Activated CD8-positive, alpha-beta memory T cell treated with anti-CD3 and anti-CD28 coated beads, Interleukin-2, amount 50 U/mL, for 4 hours (primary cell): ENCODE measurements at places on chromosomes 2 and 18.

GRCh38 chr18:2338601-2339000 lies 232.7 kb downstream of the METTL4 start:
- no peak for DNase-seq

- no peak for DNase-seq
These were observed 800 bp downstream of the RPRM start for GRCh38 chr2:153477636-153478288.

DNA sequence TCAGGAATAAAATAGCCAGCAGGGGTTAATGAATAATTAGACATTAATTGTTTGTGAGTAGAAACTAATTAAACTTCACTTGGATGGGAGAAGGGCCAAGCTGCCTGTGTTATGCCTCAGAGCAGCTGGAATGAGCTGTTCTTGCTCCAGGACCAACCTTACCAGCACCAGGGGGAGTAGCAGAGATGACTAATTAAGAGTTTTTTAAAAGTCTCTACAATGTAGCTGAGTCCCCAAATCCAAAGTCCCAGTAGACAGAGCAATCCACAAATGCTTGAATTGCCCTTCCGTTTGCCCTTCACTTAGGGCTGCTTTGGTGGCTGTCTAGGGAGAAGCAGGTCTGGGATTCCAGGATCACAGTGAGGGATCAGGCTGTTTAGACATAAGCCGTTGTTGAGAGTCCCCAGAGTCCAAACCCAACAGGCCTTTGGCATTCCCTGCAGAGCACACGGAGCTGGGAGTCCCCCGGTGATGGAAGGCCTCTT lies 59.4 kb downstream of the RHOB start:
- DNase-seq: no peak

GRCh38 chr2:4094743-4095142 lies 391.4 kb downstream of the DCDC2C start:
- no peak for DNase-seq

DNA sequence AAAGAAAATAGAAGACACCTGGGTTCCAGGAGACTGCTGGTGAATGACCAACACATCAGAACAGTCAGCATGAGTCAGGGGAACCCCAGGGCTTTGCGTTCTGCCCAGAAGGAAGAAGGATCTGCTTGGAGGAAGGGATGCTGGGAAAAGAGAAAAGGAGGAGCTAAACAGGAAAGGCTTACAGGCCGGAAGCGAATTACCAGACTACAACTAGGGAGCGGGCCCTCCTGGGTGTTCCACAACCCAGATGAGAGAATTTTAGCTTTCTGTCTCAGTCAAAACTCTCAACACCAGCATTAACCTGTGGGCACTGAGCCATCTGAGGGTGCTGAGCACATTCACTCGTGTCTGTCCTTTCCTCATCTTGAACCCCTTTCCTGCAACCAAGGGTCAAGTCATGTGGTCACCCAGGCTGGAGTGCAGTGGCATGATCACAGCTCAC lies 19.2 kb downstream of the CDC42EP3 start:
- no peak for DNase-seq

DNA sequence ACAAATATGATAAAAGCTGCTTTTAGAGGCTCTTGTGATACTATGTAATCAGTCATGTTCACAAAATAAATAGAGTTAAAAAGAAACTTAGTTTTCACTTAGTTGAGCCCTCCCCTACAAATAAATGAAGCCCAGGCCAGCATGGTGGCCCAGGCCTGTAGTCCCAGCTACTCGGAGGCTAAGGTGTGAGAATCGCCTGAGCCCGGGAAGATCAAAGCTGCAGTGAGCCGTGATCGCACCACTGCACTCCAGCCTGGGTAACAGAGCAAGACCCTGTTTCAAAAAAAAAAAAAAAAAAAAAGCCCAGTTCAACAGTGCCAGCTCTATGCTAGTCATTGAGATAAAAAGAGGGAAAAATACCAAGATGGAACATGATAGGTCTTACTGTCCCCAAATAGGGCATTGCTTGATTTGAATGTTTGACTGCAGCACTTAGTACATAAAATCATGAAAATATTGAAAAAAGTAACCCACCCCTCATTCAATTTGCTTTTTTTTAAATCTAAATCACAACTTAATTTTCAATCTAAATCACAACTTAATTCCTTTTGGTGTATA lies 1.5 kb downstream of the ASNSD1 start:
- no peak for DNase-seq

- DNase-seq: no peak
These were observed 74.9 kb downstream of the ORC4 start for GRCh38 chr2:147945660-147946059.

GRCh38 chr18:37222354-37222998 lies 343.1 kb downstream of the CELF4 start:
- no peak for DNase-seq

GRCh38 chr2:217886720-217887309 lies 116.0 kb downstream of the TNS1 start:
- peak; percentile 66 for DNase-seq

- DNase-seq: no peak
These were observed 115.8 kb upstream of the DTNA start for GRCh38 chr18:34594266-34594665.

DNA sequence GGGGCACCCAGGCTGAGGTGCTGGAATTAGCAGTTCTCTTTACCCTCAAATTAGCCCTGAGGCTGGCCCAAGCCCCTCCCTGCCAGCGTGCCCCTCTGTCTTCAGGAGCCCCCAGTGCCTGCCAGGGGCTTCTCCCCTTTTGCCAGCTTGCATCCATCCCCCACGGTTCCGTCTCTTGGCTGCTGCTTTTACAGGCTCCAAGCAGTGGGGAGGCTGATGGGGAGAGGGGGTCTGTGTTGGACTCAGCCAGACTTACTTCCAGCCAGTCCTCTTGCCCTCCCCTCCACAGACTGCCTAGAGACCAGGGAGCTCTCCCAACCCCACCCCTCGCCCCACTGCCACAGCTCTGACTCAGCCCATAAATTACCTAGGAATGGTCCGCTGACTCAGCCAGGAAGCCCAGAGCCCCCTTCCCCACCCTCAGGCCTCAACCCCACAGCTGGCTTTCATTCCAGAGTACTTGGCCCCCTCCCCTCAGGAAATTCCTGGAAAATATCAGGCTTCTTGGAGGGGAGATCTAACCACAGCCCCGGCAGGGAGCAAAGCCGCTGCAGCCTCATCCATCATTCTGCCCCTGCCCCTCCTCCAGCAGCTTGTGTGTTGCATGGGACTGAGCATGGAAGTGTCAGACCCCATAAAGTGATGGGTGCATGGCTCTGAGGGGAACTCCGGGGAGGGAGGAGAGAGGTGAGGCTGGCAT lies 184.6 kb downstream of the ZFP36L2 start:
- no peak for DNase-seq

GRCh38 chr18:5251117-5251516 lies 44.4 kb downstream of the ZBTB14 start:
- DNase-seq: no peak

- no peak for DNase-seq
These were observed 5.1 kb upstream of the MTERF4 start for GRCh38 chr2:241107031-241107783.

DNA sequence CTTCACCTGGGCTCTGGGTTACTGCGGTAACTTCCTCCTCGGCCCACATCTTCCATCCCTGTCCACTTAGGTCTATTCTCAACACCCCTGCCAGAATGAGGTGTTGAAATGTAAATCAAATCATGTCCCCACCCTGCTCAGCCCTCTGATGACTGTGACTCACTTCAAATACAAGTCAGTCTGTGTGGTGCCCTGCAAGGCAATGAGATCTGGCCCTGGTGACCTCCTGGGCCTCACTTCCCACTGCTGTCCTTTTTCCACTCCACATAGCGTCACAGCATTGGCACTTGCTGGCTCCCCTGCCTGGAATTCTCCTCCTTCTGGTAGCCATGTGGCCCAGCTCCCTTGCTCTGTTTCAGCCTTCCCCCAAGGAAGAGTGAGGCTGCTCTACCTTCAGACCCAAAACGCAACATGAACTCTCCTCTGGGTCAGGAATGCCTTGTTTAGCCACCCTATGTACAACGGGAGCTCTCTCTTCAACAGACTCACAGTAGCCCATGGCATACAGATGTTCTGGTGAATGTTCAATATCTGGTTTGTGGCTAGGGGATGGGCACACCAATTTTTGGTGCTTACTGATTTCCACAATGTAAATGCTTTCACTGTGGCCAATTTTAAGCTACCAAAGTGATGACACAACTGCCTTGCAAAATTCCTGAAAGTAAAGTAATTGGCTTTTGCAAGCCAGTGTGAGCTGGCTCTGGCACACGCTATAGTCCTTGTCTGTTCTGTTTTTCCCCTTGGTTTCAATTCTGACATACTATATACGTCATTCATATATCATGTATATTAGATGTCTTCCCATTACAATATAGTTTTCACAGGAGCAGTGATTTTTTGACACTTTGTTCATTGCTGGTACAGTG lies 550.3 kb upstream of the HS6ST1 start:
- DNase-seq: no peak

DNA sequence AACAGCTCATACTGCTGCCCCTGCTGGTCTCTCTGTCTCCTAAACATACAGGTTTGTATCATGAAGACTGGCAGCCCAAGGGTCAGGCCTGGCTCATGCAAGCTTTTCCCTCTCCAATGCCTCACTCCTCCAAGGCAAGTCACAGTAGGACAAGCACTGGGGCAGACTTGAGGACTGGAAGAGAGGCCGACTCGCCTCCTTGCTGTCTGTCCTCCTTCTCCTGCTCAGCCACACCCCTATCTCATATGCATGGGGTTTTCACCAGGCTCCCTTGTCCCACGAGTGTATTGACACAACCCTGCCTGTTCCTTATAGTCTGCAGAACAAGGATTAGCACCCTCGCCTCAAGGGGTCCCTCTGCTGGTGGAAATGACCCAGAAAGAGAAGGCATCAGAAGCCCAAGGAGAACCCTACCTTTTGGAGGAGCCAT lies 223.7 kb downstream of the SOX11 start:
- DNase-seq: no peak

- peak; percentile 20 for DNase-seq
These were observed 20.5 kb upstream of the LRPPRC start for GRCh38 chr2:44016282-44016681.

GRCh38 chr2:109053716-109054115 lies 64.7 kb upstream of the EDAR start:
- no peak for DNase-seq

DNA sequence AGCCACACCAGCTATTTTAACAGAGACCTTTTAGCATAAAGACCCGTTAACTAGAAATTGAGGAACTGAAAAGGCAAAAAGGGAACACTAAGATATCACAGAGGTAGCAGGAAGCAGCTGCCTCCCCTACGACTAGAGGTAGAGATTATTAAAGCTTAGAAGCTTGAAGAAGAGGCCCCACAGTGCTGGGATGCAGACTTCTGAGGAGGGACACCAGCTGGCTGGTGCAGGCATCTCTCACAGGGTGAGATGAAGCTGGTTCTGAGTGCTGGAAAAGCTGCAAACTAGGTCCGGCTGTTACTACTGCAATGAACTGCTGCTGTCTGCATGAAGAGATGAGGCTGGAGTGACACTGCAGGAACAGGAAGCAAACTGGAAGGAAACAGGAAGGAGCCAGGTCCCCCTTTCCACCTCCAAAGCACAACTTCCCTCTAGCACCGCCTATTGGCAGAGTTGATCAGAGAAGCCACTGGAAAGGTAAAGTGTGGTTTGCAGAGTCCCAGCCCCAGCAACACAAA lies 61.2 kb upstream of the MRPS9 start:
- peak; percentile 15 for DNase-seq

DNA sequence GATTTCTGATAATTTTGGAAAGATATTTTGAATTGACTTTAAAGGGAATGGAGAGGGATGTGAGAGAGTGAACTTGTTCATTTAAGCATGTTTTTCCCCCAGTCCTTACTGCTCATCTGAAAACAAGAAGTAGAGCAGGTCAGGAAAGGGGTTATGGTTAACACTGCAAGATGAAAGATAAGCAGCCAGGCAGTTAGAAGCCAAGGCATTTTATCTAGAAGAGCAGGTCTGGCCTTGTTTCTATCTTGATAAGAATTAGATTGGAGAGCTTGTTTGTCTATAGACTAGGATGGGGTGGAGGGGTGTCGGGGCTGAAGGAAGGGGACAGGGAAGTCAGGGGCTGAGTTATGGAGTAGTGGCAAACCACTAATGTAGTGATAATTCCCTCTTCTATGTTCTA lies 171.6 kb downstream of the IKZF2 start:
- no peak for DNase-seq

- no peak for DNase-seq
These were observed 34.1 kb downstream of the NOP58 start for GRCh38 chr2:202299712-202300111.

DNA sequence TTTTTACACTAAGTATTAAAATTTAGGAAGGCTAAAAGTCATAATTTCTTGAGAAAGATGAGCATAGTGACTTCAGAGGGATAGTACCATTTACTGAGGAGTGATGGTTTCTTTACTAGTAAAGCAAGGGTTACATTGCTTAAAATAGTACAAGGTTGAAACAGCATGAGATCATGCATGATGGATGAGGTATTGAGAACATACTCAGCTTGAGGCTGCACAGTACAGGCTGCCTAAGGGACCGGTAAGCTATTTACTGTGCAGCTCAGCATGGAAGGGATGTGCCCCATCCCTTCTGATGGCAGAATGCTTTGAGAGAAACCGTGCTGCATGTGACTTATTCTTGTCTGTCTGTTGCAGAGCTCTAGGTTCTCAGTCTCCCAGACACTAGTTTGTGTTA lies 122.1 kb downstream of the EML6 start:
- no peak for DNase-seq

DNA sequence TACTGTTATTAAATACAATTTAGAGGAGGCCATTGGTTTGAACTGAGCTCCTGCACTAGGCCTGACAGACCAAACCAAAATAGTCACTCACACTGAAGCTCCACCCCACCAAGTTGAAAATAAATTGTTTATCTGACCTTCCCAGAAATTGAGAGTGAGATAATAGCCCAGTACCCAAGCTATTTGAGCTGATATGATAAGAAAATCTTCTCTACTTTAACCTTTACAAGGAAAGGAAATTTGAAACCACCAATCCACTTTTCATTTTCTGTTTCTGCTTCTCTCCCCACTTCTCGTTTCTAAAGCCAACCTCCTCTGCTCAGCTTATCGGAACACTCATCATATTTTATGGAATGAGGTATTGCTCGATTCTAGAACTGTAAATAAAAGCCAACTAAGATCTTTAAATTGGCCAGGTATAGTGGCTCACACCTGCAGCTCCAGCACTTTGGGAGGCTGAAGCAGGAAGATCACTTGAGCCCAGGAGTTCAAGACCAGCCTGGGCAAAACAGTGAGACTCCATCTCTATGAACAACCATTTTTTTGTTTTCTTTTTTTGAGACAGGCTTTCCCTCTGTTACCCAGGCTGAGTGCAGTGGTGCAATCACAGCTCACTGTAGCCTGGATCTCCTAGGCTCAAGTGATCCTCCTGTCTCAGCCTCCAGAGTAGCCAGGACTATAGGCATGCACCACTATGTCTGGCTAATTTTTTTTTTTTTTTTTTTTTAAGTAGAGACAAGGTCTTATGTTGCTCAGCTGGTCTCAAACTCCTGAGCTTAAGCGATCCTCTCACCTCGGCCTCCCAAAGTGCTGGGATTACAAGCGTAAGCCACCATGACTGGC lies 13.3 kb upstream of the GALM start:
- no peak for DNase-seq

GRCh38 chr2:11411768-11412448 lies 54.1 kb downstream of the E2F6 start:
- no peak for DNase-seq

- no peak for DNase-seq
These were observed 173.5 kb upstream of the EPB41L3 start for GRCh38 chr18:5717256-5717655.
